Activated effector memory CD4-positive, alpha-beta T cell treated with Interleukin-2 at 50 U/mL for 16 hours (primary cell): ENCODE measurements at places on chromosomes 7 and 10.

DNA sequence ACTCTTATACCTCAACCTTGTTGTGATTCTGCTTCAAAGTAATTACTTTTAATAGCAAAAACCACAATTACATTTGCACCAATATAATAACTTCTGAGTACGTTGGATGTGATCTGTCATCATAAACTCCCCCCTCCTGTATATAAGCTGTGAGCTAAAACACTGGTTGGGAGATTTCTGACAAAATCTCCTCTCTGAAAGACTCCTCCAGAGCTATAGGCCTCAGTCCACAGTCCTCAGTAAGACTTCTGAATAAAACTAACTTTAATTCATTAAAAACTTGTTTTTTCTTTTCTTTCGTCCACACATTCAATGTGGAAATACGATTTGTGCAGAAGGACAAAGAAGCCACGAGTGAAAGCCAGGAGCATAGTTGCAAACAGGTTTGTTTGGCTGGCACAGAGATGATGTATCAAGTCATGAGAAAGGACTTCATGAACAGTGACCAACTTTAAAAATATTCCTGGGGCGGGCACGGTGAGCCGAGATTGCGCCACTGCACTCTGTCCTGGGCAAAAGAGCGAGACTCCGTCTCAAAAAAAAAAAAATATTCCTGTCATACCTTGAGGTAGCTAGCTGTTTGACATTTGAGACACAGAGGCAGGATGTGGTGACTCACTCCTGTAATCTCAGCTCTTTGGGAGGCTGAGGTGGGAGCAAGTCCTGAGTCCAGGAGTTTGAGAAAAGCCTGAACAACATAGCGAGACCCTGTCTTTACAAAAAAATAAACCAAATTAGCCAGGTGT, 91.1 kb upstream of the ARHGAP21 start:
- no peak for DNase-seq

DNA sequence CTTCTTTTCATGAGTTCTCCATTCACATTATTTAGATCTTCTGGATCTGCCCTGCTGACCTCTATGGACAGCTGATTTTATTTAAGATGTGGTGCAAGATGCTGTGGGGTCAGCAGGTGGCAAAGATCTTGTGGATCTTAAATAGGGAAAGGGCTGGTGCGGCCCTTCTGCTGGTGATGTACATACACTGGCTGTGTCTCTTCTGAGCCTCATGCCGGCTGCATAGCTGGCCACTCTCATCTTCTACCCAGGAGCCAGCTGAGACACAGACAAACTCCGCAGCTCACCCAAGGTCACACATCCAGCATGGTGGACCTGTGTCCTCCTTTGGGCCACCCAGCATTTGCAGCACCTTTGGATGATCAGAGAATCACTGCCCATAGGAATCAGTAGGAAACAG, 9.7 kb downstream of the RBP3 start:
- DNase-seq: no peak

DNA sequence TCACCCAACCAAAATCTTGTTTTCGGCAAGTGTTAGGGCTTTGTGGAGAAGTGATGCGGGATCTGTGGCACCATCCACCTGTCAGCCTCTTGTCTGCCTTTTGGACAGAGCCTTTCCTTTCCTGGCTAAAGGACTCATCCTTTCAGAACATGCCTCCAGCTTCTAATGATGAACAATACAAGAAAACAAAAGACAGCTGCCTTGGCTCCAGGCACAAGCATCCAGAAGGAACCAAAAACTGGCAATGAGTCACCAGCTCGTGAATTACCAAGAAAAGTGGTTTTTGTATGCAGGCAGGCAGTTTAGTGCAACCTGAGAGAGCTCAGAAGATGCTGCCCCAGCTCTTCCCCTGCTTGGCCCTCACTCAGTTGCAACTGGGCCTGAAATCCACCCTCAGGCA, 84.6 kb upstream of the NAMPT start:
- no peak for DNase-seq

GRCh38 chr10:16779384-16779915, 37.8 kb downstream of the RSU1 start:
- DNase-seq: no peak

- no peak for DNase-seq
Observed at GRCh38 chr10:78905015-78905956, 163.5 kb upstream of the ZMIZ1 start.

- DNase-seq: no peak
Observed at GRCh38 chr10:96341219-96342182, 17.3 kb downstream of the OPALIN start.

GRCh38 chr7:108326938-108327337, 129.3 kb downstream of the NRCAM start:
- DNase-seq: no peak

DNA sequence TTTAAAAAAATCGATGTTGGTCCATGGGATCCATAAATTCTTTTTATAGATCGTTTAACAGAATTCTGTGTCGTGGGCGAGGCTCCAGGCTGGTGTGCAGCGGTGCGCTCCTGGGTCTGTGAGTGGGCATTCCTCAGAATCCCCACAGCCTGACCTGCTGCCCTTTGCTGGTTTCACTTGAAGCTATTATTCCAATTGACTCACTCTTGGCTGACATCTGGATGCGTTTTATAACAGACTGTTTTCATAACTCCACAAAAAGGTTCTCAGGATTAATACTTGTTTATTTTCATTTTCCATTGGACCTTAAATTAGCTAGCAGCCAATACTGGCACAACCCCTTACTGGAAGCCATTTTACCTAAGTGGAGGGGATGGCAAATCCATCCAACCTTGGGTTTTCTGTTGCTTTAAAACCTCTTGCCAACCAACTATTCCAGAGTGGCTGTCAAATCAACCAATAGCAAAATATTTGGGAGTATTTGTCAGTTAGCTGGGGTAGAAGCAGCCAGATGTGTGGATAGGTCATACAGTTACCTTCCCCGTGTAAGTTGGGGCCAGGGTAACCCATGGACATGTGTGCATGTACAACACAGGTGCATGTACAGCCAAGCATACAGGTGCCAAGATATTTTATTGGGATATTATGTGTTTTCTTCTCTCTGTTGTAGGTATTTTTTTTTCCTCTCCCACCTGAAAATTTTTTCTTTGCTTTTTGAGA, 160.7 kb upstream of the ZNF32 start:
- no peak for DNase-seq

- DNase-seq: no peak
Observed at GRCh38 chr10:102519246-102519825, 15.6 kb downstream of the SUFU start.

DNA sequence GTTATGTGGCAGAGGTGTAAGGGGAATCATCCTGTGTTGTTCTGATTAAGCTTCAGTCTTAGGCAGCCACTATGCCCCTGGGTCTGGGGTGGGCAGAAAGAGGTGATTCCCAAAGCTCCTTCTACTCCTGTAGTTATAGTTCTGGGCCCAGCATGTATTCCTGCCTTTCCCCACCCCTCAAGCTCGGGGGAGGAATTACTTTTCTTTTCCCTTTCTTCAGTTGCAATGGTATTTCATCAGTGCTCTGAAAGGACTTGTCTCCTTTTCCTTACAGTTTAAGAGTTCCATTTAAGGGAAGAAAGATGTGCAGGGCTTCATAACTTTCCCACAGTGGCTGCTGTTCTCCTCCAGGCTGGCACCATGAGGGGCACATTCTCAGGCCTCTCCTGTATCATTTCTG, 94.2 kb downstream of the MTPAP start:
- no peak for DNase-seq

GRCh38 chr7:133572843-133573242, 320.0 kb downstream of the EXOC4 start:
- DNase-seq: no peak

GRCh38 chr10:99834410-99834809, 52.0 kb downstream of the ABCC2 start:
- DNase-seq: no peak

- DNase-seq: no peak
Observed at GRCh38 chr10:14326581-14326980, 4.1 kb downstream of the FRMD4A start.

- no peak for DNase-seq
Observed at GRCh38 chr10:124990671-124991625, 49.0 kb downstream of the ZRANB1 start.

GRCh38 chr7:46557295-46557711, 636.2 kb upstream of the IGFBP3 start:
- no peak for DNase-seq

- DNase-seq: no peak
Observed at GRCh38 chr7:50189371-50189770, 96.3 kb upstream of the ZPBP start.

GRCh38 chr10:47322300-47323061, at the start of gene GDF2:
TSS of gene GDF2 (plus strand) at chr10:47322454. CDS start at chr10:47322669, 215 bp downstream.
- no peak for DNase-seq

DNA sequence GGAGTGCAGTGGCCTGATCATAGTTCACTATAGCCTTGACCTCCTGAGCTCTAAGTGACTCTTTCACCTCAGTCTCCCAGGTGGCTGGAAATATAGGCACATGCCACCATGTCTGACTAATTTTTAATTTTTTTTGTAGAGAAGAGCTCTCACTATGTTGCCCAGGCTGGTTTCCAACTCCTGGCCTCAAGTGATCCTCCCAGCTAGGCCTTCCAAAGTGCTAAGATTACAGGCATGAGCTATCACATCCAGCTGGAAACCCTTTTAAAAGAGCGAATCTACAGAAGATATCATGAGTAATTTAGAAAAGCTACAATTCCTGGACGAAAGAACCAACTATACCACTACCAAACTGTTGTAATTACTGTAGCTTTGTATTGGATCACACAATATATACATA, 394.4 kb upstream of the AUTS2 start:
- no peak for DNase-seq

- no peak for DNase-seq
Observed at GRCh38 chr10:124830445-124830844, 28.8 kb downstream of the ABRAXAS2 start.

- DNase-seq: no peak
Observed at GRCh38 chr7:112550468-112551060, 69.8 kb downstream of the LSMEM1 start.

DNA sequence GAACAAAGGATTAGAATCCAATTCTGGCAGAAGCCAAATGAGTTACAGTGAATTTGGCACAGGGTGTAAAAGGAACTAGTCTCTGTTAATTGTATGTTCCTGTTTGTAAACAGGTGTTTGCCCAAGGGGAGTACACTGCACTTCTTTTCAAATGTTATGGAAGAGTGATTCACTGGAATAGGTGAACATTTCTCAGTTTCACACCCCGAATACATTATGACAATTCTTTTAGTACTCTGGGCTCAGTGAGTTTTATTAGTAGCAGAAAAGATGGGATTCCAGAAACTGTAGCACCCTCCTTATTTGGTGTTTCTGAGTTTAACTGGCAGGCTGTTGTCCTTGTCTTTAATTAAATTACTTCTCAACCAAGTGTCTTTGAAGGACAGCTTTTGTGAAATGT, 329.2 kb downstream of the BBS9 start:
- DNase-seq: no peak

DNA sequence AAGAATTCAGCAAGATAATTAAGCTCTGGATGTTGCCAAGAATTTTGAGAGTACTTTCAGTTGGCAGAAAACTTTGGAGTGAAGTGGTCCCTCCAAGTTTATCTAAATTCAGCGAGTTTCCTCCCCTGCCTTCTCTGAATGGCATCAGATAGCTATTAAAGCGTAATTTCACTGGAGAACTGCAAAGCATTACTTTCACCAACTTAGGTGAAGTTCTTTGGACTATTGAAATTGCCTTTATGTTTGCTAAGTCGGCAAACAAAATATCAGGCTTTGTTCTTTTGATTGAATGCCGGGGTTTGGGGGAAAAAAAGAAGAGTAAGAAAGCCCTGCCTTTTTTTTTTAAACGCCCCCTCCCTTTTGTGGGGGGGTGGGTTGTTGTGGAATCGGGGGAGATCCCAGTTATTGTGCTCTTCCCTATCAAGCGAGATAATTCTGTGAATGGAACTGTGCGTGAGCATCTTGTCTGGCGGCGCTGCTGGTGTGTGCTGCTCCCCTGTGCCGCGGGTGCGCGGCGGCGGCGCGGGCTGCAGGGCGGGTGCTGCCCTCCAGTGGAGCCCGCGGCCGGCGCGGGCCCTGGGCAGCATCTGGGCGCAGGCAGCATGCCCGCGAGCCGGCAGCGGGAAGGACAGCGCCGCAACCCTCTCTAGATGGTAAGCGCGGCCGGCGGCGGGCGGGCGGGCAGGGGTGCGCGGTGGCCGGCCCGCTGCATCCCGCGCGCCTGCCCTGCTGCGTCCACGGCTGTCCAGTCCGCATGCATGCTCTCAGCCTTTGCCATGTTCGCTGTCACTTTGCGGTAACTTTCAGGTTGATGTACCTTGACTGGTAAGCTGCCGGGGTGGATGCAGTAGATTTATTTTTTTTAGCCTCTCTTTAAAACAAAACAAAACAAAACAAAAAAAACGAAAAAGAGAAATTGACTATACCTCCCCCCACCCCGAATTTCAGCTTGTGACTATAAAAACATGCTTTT, 176.5 kb downstream of the TCF7L2 start:
- peak; percentile 16 for DNase-seq

GRCh38 chr7:130853503-130854279, 119.7 kb upstream of the KLF14 start:
- no peak for DNase-seq

- DNase-seq: no peak
Observed at GRCh38 chr7:16945372-16945771, 63.6 kb upstream of the AGR3 start.

GRCh38 chr10:19107406-19107805, 58.8 kb downstream of the MALRD1 start:
- DNase-seq: no peak

- no peak for DNase-seq
Observed at GRCh38 chr10:31769564-31769963, 159.1 kb downstream of the ARHGAP12 start.

GRCh38 chr10:43965918-43966570, 317.4 kb upstream of the ZNF32 start:
- no peak for DNase-seq

- no peak for DNase-seq
Observed at GRCh38 chr10:102743078-102743587, 615 bp upstream of the WBP1L start.

DNA sequence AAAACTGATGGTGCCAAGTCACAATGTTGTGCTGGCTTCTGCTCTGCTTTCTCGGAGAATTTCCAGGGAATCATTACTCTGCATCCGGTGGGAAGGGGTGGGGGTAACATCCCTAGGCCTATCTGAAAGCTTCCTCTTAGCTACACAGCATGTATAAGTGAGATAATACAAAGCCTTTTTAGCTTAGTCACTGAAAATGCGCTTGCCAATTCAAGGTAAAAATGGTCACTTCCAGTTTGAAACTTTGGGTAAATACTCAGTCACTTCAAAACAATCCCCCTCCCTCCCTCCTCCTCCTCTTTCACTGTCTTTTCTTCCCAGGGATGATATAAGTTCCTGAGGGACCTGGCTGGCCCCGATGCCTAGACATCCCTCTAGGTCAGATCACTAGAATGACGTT, 57.3 kb upstream of the APBB1IP start:
- DNase-seq: no peak

GRCh38 chr7:75738604-75738974, at the start of gene HIP1:
TSS of gene HIP1 (minus strand) at chr7:75738941. CDS start at chr7:75738920, 21 bp downstream.
- DNase-seq: no peak
